Activated CD4-positive, alpha-beta T cell treated with anti-CD3 and anti-CD28 coated beads, Interleukin-2, amount 10 ng/mL, durations not matched to agents 7 days and 5 days (primary cell): ENCODE measurements at places on chromosomes 2 and 18. TPM values are rescaled to one million over a fixed set of nuclear protein-coding genes. Genes with fewer than 3 reads are reported as not detected.

Gene C1QL2
- total RNA-seq, result not detected

Gene DRC1
- total RNA-seq, result not detected

Gene CHST10
- 2.6 TPM for total RNA-seq

DNA sequence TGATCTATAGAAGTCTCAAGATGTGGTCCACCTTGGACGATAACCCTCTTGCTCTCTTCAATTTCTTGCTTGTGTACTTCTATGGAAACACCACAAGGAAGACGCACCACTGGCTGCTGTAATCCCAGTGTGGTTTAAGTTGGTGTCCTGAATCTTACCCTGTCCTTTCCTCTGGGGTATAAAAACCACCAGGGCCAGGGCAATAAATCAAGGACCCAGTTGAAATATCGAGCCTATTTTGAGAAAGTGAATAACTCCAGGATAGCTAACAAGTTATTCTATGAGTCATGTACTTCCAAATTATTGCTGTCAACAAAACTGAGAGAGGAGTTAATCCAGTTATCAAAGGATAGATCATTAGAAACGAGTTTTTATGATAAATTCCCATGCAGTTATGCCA, 137.0 kb downstream of the RND3 start:
- no peaks in the 10 kb centered on the region for H3K36me3 ChIP-seq
- no peak overlapping the region for H3K4me3 ChIP-seq
- H3K27ac ChIP-seq, result no peak overlapping the region
- no peak for DNase-seq

DNA sequence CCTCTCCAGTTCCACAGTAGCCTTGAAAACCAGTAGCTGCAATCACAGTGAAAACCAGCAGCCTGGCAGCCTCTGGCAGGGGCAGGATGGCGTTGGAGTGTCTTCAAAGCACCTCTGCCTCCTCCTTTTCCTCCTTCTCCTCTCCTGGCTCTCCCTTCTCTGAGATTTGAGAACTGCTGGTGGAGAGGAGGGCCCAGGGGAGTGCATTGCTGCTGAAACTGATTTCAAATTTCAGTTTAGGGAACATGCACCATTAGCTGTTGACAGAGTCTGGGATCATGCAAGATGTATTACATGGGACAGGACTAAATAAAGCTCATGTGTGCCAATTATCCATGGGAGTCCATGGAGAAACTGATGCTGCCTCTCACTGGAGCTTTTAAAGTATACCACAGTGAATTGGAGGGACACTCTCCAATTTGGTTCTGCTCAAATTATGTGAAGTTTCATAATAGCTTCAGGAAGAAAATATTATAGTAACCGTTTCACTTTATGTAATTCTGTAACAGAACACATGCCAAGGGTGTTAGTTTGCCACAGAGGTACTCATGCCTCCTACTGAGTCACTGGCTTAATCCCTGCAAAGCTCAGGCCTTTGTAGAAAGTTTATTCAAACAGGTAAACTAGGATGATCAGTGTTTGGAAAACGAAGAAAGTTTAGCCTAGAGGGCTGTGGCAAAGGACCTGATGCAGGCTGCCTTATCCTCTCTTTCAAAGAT, 146.1 kb downstream of the PRPF40A start:
- H3K4me3 ChIP-seq, result no peak overlapping the region
- peaks cover 6% of the 10 kb centered on the region for H3K4me1 ChIP-seq
- H3K36me3 ChIP-seq, result no peaks in the 10 kb centered on the region

- H3K27ac ChIP-seq, result no peak overlapping the region
- no peak overlapping the region for H3K4me3 ChIP-seq
- DNase-seq, result no peak
- H3K27me3 ChIP-seq, result no peaks in the 10 kb centered on the region
Observed at GRCh38 chr2:114727012-114727411, 284.6 kb downstream of the DPP10 start.

- no peaks in the 10 kb centered on the region for H3K27me3 ChIP-seq
- H3K36me3 ChIP-seq, result no peaks in the 10 kb centered on the region
- H3K4me3 ChIP-seq, result no peak overlapping the region
- no peaks in the 10 kb centered on the region for H3K4me1 ChIP-seq
Observed at GRCh38 chr2:30688956-30689401, 118.3 kb downstream of the CAPN13 start.

DNA sequence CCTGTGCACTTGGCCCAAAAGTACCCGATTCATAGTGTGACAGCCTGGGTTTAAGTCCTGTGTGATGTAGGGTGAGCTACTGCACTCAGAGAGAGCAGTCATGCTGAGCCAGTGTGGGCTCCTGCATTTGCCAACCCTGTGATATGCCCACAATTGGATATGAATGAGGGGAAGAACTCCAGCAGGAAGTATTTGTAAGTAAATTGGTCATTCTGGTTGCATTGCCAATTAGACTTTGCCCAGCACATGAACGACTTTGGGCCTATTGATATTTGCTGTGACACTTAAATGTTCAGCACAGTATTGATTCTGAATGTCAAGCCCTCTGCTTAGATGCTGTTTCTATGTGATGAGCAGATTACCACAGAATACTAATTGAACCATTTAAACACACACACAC, 570.9 kb downstream of the PIK3C3 start:
- H3K4me1 ChIP-seq, result no peaks in the 10 kb centered on the region
- H3K4me3 ChIP-seq, result no peak overlapping the region
- no peaks in the 10 kb centered on the region for H3K27me3 ChIP-seq
- H3K36me3 ChIP-seq, result no peaks in the 10 kb centered on the region

- no peaks in the 10 kb centered on the region for H3K36me3 ChIP-seq
- DNase-seq, result no peak
- H3K4me3 ChIP-seq, result no peak overlapping the region
- H3K27me3 ChIP-seq, result peaks cover 2% of the 10 kb centered on the region
- no peaks in the 10 kb centered on the region for H3K4me1 ChIP-seq
Observed at GRCh38 chr2:224366267-224366844, 35.6 kb downstream of the FAM124B start.

DNA sequence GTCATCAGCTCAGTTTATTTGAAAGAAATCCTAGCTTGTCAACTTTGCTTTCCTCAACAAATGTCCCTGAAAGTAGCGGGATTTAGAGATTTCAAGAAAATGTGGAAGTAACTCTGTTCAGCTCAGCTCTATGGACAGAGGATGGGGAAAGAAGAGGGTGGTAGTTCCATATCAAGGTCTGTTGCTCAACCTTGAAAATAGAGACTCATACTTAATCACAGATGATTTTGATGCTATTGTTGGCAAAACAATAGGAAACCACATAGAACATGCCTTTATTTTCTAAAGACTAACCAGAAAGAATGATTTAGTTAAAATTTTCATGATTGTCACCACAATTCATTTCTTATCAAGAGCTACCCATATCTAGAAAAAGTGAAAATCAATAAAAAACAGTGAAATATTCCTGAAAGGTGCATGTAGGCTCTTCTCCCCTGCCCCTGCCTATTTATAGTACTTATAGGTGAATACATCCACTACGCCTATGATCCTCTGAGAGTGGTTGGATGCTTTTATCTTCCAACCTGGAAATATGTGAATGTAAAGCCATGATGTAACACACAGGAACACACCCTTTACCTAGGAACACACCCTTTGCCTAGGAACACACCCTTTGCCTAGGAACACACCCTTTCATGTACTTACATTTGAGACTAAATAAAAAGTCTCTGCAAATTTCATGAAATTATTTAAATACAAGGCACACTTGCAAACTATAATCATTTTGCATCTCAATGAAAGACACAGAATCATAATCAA, 65.8 kb downstream of the ETAA1 start:
- DNase-seq, result no peak
- no peak overlapping the region for H3K4me3 ChIP-seq
- H3K27ac ChIP-seq, result no peak overlapping the region

- DNase-seq, result no peak
- no peak overlapping the region for H3K4me3 ChIP-seq
- H3K27ac ChIP-seq, result no peak overlapping the region
- H3K4me1 ChIP-seq, result peaks cover 30% of the 10 kb centered on the region
Observed at GRCh38 chr2:134952608-134953007, 34.0 kb downstream of the CCNT2 start.

DNA sequence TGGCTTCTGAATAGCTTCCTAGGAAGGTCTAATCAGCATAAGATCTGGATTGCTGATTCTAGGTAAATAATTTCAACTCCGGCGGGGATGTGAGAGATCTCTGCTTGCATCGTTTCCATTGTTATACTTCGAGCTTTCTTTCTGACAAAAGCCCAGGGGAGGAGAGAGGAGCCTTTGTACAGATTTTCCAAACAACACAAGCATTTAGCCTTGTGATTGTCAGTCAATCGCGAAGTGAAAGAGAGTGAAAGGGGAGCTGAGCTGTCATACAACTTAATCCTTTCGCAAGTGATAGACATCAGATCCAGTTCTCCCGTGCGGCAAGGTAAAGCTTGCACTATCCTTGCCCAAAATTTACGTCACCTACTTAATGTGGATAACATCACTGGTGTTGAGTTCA, 26.2 kb downstream of the RALB start:
- H3K36me3 ChIP-seq, result peaks cover 56% of the 10 kb centered on the region
- no peak overlapping the region for H3K27ac ChIP-seq
- DNase-seq, result no peak
- no peaks in the 10 kb centered on the region for H3K27me3 ChIP-seq
- no peak overlapping the region for H3K4me3 ChIP-seq

DNA sequence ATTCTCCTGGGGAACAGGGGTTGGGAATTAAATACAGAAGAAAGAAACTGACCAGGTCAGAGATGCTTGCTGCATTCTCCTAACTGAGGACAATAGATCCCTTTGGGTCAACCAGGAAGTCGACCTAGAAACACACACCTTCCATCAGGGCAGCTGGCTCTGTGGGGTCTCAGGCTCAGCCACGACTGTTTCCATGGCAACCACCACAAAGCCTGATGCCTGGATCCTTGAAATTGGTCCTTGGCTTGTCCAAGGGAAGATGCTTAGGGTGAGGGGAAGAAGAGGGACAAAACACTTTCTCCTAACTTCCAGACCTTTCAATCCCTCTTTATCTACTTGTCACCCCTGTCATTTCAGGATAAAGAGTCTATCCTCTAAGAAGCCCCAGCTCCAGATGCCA, 194.4 kb downstream of the ALK start:
- no peak overlapping the region for H3K27ac ChIP-seq
- H3K36me3 ChIP-seq, result no peaks in the 10 kb centered on the region
- no peak overlapping the region for H3K4me3 ChIP-seq
- no peaks in the 10 kb centered on the region for H3K27me3 ChIP-seq
- H3K4me1 ChIP-seq, result no peaks in the 10 kb centered on the region

DNA sequence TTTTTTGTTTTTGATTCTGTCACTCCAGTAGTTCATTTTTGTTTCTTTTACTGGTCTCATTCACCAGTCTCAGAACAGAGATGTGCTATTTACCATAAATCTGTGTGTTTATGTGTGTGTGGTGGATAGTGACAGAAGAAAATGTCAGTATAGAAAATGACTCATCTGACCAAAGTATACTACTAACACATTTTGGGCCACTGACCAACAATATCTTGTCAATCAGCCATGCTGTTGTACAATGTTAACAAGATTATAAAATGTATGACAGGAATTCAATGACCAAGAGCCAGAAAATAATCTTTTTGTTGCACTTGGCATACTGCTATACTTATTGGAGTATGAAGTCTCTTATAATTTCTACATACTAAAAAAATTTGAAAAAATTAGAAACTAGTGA, 1081.4 kb upstream of the NRXN1 start:
- no peaks in the 10 kb centered on the region for H3K36me3 ChIP-seq
- no peak overlapping the region for H3K27ac ChIP-seq
- H3K27me3 ChIP-seq, result no peaks in the 10 kb centered on the region
- DNase-seq, result no peak
- no peaks in the 10 kb centered on the region for H3K4me1 ChIP-seq
- H3K4me3 ChIP-seq, result no peak overlapping the region

DNA sequence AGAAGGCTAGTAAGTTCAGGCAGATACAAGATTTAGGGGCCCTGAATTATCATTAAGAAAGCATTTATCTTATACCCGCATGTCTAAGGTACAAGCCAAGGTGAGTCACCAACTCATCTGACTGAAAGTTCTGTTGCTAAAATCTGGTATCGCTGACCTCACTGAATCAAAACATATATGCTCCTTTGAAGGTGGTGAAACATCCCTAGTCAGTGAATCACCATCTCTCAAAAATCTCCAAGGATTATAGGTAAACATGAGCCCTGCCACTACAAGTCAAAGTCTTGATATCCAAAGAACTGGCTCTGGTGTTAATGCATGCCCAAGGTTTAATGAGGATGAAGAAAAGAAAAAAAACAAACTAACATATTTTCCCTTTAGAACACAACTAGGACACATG, 43.5 kb downstream of the IRS1 start:
- H3K27ac ChIP-seq, result no peak overlapping the region
- H3K4me3 ChIP-seq, result no peak overlapping the region
- no peaks in the 10 kb centered on the region for H3K36me3 ChIP-seq
- H3K27me3 ChIP-seq, result no peaks in the 10 kb centered on the region
- no peak for DNase-seq

DNA sequence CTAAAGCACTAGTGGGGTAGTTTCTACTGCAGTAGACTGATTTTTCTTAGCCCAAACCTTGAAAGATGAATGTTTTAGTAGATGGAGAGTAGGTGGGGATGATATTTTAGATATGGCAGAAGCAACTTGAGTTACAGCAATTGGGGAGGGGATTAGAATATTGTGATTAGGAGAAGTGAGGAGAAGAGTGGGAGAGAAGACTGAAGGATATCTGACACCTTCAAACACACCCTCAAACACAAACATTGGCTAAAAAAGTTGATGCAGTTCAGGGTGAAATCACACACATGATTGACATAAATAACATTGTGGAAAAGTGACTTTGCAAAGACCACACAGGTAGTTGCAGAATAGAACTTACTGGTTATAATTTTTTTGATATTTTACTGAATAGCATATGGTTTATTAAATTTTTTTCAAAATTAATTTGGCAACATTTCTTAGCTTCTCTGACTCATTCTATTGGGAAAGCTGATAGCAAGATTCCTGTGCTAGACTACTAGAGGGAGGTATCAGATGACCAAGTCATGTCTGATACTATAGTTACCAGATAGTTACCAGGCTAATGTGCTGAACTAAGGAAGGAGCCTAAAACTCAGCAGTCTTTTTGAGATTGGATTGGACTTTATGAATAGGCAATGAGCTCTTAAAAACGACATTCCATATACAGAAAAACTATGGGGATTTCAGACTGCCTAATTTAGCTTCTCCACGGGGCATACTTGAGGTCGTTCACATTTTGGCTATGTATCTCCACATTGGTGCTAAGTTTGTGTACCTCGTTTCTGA, 73.0 kb downstream of the ACTR3 start:
- H3K4me1 ChIP-seq, result peaks cover 8% of the 10 kb centered on the region
- peaks cover 48% of the 10 kb centered on the region for H3K36me3 ChIP-seq
- H3K27me3 ChIP-seq, result no peaks in the 10 kb centered on the region
- DNase-seq, result no peak
- no peak overlapping the region for H3K4me3 ChIP-seq

DNA sequence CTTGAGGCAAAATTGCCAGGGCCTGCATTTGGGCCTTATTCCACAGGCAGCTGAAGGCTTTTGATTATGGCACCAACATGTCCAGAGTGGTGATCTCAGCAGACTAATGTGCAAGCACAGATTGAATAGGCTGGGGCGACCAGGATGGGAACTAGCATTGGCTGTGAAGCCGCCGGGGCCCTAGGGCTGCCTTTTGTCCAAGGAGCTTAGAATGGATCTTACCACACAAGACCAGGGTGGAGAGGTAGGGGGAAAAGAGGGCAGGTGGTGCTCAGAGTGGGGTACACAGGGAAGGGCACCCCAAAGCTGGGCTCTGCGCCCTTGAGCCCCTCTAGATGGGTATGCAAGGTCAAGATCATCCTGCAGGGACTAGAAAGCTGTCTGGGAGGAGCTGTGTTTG, 23.1 kb downstream of the PSD4 start:
- H3K4me1 ChIP-seq, result peaks cover 22% of the 10 kb centered on the region
- peaks cover 82% of the 10 kb centered on the region for H3K36me3 ChIP-seq
- DNase-seq, result no peak
- no peak overlapping the region for H3K4me3 ChIP-seq
- H3K27ac ChIP-seq, result no peak overlapping the region

- no peak overlapping the region for H3K27ac ChIP-seq
- peaks cover 3% of the 10 kb centered on the region for H3K4me1 ChIP-seq
- no peaks in the 10 kb centered on the region for H3K36me3 ChIP-seq
Observed at GRCh38 chr2:189375842-189376241, 65.4 kb upstream of the WDR75 start.
